ENCODE measurements at places on chromosomes 2 and 18.

- no peak for DNase-seq
Measured at GRCh38 chr18:10418836-10419235, 35.6 kb upstream of the APCDD1 start.

GRCh38 chr2:85830645-85831044 is 58.1 kb downstream of the ST3GAL5 start:
- no peak for DNase-seq

GRCh38 chr18:51108330-51108729 is 78.3 kb downstream of the SMAD4 start:
- no peak for DNase-seq

GRCh38 chr2:129909651-129910418 is 69.6 kb upstream of the RAB6C start:
- DNase-seq: no peak

DNA sequence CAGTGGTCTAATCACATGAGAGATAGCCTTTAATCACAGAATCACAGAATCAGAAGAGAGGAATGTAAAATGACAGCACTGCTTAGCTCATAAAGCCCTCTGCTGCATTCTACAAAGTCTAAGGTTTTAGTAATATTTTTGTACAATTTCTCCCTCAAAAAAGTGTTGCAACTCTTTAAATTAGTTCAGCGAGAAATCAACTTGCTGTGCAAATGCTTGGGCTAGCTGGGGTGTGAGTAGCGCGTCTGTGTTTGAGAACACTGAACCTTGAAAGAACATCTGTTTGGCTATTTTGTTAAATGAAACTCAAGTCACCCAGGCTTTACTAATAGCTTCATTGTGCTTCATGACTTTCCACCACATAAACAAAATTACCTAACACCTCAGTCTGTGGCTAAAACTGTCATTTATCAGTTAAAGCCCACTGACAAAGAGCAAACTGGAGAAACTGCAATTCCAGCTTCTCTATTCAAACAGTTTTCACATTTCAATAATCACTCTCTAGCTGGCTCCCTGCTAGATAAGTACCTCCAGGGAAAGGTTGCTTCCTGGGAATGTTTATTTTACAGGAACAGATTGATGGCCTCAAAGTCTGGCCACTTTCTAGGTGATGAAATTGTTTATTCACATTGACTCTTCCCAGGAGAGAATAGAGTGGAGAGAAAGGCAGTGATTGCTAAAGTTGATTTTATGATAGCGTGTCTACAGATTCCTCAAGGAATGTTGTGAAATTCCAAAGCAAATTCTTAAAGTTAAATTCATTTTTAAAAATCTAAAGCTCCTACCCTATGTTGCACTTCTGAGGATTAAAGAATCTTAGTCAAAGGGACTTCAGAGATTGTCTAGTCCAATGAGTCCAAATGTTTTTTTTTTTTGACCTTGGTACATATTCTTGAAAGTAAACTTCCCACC is 36.0 kb upstream of the STAT1 start:
- DNase-seq: no peak

DNA sequence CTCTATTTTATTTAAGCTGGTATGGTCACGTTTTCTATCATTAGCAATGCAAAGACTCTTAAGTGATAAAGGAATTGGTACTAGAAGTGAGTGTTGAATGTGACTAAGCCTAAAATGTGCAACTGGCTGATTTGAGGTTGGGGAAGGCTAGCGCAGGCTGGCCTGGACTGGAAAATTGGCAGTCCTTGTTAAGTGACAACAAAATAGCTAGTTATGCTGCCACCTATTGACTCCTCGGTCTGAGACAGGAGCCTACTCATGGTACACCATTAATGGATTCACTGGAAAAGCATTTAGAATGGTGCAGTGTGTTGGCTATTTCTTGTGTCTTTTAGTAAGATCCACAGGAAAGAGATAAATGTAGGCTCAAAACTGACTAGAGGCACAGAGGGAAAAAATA is 5.7 kb upstream of the WIPF1 start:
- DNase-seq: no peak
